Hematopoietic multipotent progenitor cell treated with erythropoietin and hydrocortisone succinate and interleukin-3 and kit ligand, for 15 days (in vitro differentiated cells): ENCODE measurements at places on chromosomes 2 and 18.

DNA sequence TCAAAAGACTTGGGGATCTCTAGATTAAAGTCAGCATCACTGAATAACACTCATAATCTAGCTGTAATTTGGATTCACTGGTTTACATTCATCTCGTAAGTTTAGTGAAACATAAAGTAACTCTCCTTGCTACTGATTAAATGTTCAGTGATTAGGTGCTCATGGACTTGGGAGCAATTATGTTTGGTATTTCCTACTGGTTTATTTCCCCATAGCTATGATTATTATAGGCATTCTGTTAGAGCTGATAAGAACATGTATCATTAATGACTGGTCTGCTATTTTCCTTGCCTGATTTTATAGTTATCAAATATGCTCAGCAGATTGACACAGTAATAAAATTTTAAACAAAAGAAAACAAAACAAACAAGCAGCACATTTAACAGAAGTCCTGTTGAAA lies 334.7 kb upstream of the SLC8A1 start:
- DNase-seq, result no peak

DNA sequence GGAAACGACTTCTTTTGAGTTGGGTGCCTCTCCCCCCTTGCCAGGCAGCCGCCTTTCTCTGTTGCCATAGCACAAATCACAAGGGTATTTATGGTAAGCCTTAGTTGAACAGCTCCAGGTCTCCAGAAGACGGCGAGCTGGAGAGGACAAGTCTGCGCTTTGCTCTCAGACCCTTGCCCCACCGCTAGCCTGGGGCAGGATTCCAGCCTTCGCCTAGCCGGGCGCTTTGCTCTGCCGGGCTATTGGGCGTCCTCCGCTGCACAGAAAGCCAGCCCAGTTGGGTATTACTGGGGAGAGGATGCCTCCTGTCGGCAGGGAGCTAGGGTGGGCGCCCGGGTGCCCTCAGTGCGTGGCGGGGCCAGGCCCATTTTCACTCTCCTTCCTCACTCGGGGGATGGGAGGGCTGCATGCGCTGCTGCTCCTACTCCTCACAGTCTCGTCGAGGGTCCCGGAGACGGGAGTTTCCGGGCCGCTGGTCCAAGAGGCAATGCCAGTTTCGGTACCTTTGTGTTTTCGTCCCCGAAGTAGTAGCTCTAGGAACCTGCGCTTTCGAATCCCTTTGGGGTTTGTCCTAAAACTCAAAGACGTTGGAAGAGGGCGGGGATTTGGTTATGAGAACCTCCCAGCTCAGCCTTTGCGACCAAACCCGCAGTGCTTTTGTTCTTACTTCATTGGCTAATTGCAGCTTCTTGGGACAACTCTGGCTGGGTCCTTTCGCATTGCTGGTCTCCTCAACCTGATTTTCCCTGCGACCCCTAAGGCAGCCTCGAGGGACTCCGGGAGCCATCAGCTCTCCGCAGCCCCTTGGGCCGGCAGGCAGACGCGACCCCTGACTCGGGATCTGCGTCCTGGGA lies 3.6 kb upstream of the DLX2 start:
- peak; percentile 49 for DNase-seq

DNA sequence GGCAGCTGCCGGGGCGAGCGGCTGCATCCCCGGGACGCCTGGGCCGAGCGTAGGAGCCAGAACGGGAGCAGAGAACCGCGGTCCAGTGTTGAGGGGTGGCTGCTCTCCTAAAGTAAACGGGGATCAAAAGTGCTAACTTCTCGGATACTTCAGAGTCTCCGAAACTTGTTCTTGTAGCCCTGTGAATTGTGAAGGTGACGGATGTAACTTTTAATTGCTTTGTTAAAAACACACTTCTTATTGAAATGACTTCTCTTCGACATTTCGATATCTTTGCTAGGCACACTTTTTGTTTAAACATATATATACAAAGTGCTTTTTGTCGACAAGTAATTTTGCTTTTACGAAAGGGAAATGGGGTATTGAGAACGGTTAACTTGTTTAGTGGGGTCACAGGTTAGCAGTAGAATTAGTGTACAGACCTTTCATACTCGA lies 540 bp downstream of the ATP9B start:
- DNase-seq, result no peak

GRCh38 chr2:46885376-46885775 lies 30.2 kb downstream of the MCFD2 start:
- no peak for DNase-seq

GRCh38 chr2:38185012-38185491 lies 109.1 kb upstream of the CYP1B1 start:
- DNase-seq, result no peak

- no peak for DNase-seq
Observed at GRCh38 chr2:85999061-85999831, 106.4 kb downstream of the POLR1A start.

GRCh38 chr2:195494451-195494850 lies 162.6 kb upstream of the SLC39A10 start:
- DNase-seq, result no peak

DNA sequence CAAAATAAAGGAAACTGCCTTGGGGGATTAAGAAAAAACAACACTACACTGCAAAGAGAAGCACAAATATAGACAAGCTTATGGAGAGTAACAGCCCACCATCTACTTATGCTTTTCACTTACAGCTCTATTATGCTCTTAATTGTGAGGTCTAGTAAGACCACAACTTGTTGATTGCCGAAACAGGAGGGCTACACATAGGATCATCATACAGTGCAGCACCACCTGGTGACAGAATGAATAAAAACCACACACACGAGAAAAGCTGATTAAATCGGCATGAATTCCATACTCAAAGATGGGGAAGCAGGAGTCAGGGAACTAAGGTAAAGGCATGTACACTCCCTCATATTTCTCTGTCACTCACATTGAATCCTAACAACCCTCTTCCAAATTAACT lies 259.2 kb downstream of the IKZF2 start:
- no peak for DNase-seq

DNA sequence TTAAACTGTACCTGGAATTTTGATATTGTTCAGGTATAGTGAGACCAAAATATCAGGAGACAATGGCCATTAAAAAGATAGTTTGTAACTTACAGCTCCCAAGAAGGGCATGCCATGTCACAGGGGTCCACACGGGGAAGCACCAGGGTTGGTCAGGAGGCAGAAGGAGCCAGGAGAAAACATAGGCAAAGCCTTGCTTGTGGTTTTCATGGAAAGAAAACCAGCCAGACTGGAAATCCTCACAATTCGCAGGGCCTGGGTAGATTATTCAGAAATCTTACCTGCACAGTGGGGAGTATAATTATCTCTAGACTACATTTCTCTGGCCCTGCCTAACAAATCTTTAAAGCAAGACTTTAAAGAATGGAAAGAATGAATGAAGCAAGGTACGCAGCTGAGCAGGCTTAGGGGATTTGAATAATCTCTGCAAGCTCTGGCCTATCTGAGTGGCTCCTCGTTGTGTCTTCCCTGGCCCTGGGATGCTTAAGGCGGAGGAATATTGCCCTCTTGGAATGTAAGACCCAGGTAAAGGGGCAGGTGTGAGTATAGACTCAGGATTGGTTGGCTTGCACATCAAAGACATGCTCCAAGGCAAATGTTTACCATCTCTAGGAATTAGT lies 66.9 kb upstream of the CDC42EP3 start:
- DNase-seq, result no peak

- no peak for DNase-seq
Observed at GRCh38 chr2:23622966-23623675, 238.1 kb downstream of the KLHL29 start.

DNA sequence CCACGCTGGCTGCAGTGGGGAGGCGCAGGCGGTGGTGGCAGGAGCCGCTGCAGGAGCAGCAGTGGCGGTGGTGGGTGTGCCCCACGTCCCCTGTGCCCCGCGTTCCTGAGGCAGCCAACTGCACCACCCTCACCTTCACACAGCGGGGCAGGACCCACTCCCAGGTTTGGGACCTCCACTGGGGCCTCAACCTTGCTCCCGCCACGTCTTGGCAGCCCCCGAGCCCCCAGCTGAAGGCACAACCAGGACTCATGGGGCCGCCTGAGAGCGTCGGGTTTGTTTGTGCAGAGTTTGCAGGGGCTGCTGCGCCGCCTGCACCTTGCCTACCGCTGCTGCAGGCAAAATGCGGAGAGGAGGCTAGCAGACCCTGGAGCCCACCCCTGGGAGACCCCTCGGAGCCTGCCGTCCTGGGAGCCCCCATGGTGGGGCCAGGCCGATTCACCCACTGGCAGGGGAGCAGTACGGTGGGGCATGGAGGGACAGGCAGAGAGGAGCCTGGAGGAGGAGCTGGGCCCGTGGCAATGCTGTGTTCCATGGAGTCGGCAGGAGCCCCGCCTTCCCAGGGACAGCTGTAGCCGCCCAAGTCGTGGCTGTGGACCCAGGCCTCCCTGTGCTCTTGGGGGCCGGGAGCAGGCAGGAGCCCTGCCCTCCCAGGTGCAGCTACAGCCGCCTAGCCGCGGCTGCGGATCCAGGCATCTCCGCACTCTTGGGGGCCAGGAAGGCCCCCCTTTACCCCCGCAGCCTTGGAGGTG lies 14.7 kb upstream of the EML6 start:
- no peak for DNase-seq
